ENCODE measurements at places on chromosomes 5 and 9. TPM values are rescaled to one million over a fixed set of nuclear protein-coding genes. Genes with fewer than 3 reads are reported as not detected.

The CDH9 gene
- total RNA-seq, result not detected

The CARTPT gene
- total RNA-seq, result not detected

The SLC46A2 gene
- not detected for total RNA-seq

The WNK2 gene
- total RNA-seq, result 0.22 TPM

The TMEM171 gene
- not detected for total RNA-seq

The LSM11 gene
- total RNA-seq, result 1.5 TPM

The PCDHB3 gene
- total RNA-seq, result not detected

DNA sequence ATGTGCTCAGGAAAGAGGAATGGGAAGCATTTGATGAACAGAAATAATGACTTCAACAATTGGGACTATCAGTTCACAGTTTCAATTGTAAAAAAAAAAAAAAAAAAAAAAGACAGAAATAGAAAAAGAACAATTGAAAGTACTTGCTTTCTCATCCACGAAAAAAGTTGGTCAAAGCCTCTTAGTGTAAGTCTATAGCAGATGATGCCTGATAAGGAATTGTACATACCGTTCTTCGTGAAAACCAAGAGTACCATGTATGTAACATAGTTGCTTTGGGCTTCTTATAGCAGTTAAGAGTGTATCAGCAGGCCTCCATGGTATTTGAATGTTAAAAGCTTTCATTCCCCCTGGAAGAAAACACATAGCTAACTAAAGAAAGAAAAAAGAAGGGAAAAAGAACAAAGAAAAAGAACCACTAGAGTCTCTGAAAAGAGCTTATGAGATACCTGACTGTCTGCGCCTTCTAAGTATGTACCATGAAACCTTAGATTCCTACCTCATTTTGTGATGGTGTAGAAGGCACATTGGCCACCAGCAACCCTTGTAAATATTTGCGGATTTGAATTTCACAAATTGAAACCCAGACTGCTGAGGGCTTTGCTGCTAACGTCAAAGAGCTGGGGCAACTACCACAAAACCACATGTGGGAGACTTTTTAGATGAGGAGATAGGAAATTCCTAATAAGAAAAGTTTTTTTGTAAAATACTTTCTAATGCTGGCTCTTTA lies 75.2 kb downstream of the TMC1 start:
- DNase-seq, result no peak

DNA sequence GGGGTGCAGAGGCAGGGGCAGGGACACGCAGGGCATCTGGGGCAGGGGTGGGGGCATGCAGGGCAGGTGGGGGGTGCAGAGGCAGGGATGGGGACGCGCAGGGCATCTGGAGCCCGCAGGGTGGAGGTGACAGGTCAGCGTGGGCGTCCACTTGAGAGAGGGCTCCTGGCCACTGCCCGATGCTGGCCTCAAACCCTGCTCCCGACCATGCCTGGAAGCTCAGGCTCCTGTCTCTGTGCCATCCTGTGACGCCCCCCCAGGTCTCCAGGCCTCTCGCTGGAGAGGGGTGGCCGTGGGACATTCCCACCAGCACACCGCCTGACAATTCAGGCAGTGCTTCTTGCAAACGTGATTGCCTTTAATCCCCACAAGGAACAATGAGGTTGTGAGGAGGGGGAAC lies 33.0 kb downstream of the ZDHHC11B start:
- DNase-seq, result no peak

DNA sequence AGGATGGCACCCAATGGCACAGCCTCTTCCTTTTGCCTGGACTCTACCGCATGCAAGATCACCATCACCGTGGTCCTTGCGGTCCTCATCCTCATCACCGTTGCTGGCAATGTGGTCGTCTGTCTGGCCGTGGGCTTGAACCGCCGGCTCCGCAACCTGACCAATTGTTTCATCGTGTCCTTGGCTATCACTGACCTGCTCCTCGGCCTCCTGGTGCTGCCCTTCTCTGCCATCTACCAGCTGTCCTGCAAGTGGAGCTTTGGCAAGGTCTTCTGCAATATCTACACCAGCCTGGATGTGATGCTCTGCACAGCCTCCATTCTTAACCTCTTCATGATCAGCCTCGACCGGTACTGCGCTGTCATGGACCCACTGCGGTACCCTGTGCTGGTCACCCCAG lies 25.4 kb downstream of the HRH2 start:
- no peak for DNase-seq

DNA sequence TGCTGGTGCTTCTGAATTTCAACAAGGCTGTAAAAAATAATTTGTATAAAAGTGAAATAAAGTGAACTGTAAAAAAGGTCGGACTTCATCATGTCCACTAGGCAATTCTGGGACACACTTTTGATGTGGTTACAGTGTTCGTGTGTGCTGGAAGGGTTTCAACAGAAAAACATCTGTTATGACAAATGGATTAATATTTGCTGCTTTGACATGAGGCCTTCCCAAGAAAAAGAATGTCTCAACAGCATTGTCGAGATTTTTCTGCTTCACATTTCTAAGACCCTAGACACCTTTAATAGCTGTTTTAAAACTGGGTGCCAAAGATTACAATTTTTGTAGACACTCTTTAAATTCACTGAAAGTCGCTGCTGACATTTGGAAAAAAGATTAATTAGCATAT lies 216.6 kb downstream of the SLC12A2 start:
- DNase-seq, result no peak

DNA sequence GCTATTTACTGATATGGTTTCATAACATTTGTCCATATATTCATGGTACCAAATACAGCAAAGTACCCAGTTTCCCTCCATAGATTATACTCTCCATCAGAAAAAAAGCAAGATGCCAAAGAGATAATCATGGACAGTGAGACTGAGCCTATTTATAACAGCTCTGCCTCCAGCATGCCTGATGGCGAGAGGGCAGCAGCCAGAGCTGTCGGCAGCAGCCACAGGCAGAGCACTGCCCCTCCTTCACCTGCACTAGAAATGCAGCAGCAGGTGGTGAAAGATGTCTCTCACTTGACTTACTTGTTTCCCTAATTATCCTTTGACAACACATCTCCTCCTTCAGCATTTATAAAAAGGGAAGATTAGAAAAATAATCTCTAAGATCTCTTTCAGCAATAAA lies 32.4 kb downstream of the CTNNAL1 start:
- no peak for DNase-seq

DNA sequence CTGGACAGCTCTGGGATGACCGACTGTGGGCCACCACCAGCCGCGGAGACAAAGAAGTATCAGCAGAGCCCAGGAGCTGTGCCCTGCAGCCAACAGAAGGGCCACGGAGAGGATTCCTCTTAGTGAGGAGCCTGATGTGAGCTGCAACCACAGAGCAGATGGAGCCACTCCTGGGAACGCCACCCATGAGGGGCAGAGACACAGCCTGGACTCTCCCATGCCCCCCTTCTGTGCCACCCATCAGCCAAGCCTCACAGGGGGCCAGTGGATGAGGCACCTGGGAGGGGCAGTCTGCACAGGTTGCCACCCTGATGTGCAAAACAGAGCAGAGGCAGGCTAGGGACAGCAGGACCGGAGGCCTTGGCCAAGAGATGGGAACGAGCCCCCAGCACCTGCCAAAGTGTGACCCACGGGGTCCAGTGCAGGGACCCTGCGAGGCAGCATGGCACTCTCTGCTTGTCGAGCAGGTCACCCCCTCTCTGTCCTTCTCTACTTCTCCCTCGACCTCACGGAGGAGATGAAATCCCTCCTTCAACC lies 380.7 kb upstream of the IRX1 start:
- DNase-seq, result no peak

DNA sequence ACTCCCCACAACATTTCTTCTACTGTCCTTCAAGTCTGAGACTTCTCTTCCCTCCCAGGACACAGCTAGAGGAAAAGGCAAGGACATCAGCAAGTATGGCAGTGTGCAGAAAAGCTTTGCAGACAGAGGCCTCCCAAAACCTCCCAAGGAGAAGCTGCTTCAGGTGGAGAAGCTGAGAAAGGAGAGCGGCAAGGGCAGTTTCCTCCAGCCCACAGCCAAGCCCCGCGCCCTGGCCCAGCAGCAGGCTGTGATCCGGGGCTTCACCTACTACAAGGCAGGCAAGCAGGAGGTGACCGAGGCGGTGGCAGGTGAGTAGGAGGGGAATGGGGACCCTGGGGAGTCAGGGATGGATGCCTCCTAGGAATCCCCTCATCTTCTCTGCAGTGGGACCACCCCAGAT lies 24.4 kb downstream of the OLFML2A start:
- DNase-seq, result no peak

DNA sequence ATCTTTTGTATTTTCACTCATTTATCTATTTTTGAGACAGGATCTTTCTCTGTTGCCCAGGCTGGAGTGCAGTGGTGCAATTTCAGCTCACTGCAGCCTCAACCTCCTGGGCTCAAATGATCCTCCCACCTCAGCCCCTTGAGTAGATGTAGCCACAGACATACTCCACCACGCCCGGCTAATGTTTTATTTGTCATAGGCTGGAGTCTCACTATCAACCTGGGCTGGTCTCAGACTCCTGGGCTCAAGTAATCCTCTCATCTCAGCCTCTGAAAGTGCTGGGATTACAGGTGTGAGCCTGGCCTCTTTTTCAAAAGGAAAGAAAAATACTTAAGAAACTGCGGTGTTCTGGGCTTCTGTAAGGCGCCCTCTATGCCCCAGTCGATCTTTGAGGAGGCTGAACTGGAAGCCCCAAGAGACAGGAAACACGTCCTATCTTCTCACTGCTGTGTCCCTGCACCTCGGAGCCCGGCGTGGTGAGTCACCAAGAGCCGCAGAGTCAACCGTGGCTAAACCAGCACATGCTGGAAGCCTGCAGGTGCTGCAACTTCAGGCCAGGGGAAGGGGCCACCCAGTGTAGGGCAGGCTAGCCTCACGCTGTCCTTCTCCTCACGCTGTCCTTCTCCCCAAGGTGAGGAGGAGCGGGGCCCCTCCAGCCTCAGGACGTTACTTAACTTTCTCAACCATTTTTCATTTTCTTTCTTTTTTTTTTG lies 15.2 kb upstream of the LHX3 start:
- peak; percentile 35 for DNase-seq

- no peak for DNase-seq
These were observed 50.0 kb downstream of the DAPK1 start for GRCh38 chr9:87547671-87548081.

GRCh38 chr5:73912821-73913271 lies 286.9 kb downstream of the ARHGEF28 start:
- no peak for DNase-seq

DNA sequence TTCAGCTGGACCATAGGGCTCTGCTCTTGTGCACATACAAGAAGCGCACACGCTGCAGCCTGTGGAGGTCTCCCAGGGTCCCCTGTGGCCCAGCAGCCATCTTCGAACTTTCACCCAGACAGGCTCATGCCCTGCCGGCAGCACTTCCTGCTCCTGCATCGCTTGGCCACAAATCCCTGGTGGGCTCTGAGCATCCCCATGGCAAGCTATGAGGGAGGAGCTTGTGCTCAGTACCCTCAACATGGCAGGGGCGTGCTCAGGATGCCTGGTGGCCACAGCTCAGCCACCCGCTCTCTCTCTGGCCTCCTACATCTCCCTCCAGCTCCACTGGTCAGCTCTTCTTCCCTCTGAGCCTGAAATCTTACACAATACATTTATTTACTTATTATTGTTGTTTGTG lies 63.7 kb downstream of the IRX2 start:
- no peak for DNase-seq

GRCh38 chr5:89028595-89029285 lies 145.8 kb upstream of the MEF2C start:
- no peak for DNase-seq

DNA sequence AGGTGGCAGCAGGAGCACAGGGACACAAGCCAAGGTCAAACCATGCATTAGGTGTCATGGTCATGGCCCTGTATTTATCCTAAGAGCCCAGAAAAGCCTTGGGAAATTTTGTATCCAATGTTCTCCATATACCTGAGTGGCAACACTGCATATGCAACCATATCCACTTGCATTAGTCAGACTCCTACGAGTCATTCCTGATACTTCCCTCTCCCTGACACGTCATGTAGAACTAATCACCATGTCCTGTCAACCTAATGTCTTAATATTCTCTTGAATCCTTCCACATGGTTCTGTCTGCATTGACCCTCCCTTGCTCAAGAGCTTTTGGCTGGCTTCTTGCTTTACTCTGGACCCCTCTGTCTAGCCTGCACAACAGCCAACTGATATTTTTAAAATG lies 9.4 kb downstream of the SCGB3A2 start:
- DNase-seq, result no peak

- no peak for DNase-seq
These were observed 173.7 kb upstream of the SPEF2 start for GRCh38 chr5:35443803-35444595.

- no peak for DNase-seq
These were observed 39.7 kb upstream of the ANKDD1B start for GRCh38 chr5:75571547-75571946.

- DNase-seq, result no peak
These were observed 321.9 kb downstream of the EBF1 start for GRCh38 chr5:158777647-158778350.

GRCh38 chr9:93896496-93897033 lies 58.6 kb downstream of the BARX1 start:
- DNase-seq, result no peak

- DNase-seq, result no peak
These were observed 90.3 kb downstream of the ZNF474 start for GRCh38 chr5:122219436-122220166.

DNA sequence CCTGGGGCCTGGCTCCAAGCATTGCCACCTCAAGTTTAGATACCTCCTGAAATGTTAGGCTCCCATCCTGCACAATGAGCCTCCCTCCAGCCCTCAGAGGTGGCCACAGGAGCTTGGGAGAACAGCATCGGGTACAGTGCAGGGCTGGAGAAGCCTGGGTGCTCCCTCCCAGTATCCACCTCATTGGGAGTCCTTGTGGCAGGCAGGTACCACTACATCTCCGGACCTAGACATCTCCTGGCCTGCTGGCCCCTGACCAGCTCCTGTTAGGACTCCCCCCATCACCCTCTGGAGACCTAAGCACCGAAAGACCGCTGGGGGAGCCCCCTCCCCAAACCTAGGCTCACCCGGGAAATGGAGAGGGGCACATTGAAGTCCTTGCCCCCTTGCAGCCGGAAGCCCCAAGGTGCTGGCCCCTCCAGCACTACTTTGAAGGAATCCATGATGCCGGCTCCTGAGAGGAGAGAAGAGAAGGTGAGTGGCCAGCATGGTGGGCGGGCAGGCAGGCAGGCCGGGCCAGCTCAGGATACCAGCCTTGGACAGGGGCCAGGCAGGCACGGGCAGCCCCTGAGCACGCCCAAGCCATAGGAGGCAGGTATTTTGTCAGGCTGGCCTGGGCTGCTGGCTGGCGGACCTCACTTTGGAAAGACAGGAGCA lies 1.2 kb downstream of the PDLIM7 start:
- no peak for DNase-seq

DNA sequence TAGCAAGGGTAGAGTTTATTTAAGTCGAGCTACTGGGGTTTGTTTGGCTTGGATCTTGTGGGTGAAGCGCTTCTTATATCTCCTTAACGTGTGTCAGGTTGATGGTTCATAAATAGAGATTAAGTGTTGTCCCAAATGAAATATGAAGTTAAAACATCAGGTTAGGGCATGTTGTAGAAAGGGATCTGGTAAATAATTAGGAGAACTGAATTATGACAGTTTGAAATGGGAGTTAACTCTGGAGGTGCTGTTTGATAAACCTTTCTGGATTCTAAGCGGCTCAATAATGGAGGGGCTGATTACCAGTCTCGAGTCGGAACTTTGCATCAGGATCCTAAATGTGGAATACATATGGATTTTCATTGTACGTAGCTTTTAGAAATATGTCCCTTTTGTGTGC lies 717.0 kb upstream of the WWC1 start:
- no peak for DNase-seq

All from CD4-positive, CD25-positive, alpha-beta regulatory T cell (primary cell).